ENCODE measurements at places on chromosomes 7 and 10.
A peak's percentile ranks its signal among the peaks of the same experiment; 100 is the strongest.

DNA sequence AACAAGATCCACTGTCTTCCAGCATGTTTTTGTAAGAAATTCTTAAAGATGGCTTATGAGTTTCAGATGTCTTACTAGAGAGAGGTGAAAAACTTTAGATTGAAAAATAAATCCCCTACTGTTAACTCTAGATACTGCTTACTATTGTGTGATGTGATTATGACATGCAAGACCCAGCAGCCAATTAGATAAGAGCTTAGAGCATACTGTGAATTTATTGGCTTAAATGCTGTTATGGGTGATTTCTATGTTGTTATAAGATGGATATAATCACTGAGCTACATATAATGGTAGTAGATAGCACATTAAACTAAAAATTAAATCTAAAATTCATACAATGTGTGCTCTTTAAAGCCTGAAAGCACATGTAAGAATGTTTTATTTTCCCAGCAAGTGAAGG, at the start of gene RNF133:
RNF133 (minus strand) TSS at position 101 of the 400 bp plus-strand sequence. CDS start 199 bp downstream, outside the sequence.
- DNase-seq = no peak

DNA sequence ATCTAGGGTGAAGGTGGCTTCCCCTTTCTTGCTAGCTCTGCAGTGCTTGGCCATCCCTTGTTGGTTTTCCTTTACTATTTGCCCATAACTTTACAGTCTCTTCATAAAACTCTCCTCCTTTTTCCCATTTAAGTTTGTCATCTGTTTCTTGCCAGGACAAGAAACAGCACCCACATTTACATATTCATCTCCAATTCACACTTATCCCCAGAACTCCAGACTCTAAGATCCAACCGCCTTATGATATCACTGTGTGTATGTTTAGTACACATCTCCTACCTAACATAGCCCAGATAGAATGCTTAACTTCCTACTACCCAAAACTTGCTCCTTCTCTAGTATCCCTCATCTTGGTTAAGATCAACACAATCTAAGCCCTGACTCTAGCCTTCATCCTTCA, 622.2 kb downstream of the KCNMA1 start:
- DNase-seq = no peak

- no peak for DNase-seq
Observed at GRCh38 chr7:19305698-19306097, 160.5 kb upstream of the FERD3L start.

- DNase-seq = no peak
Observed at GRCh38 chr10:76177936-76178335, 746.5 kb downstream of the LRMDA start.

DNA sequence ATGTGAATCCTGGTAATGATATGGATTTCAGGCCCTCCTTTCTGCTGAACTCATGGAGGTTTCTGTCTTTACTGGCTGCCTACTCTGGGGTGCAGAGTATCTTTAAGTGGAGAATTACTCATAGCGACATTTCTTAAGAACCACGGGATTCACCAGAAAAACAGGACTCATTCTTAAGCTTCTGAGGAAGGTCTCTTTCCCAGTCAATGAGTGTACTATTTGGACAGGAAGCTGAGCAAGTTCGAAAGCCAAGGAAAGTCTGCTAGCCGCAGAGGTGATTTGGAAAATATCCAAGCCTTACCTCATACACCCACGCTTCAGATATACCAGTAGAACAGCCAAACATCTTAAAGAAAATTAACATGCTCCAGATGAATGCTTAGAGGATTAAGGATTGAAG, 377.6 kb upstream of the MYO3A start:
- DNase-seq = no peak

GRCh38 chr10:126016156-126016805, 119.9 kb downstream of the FANK1 start:
- DNase-seq = no peak

DNA sequence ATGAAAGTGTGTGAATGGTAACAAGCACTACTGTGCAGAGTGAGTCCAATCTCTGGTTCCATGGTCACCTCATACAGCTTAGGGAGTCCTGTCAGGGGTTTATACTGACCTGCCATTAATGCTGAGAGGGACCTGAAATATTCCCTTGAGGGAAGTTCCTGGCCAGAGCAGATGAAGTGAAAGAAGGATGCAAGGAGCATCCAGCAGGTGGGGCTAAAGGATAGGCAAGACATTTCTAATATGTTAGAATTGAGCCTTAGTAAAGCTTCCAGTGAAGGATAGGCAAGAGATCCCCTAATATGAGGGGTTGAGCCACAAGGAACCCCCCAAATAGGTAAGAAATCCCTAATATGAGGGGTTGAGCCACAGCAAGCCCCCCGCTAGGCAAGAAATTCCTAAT, 25.5 kb upstream of the FAM221A start:
- no peak for DNase-seq

DNA sequence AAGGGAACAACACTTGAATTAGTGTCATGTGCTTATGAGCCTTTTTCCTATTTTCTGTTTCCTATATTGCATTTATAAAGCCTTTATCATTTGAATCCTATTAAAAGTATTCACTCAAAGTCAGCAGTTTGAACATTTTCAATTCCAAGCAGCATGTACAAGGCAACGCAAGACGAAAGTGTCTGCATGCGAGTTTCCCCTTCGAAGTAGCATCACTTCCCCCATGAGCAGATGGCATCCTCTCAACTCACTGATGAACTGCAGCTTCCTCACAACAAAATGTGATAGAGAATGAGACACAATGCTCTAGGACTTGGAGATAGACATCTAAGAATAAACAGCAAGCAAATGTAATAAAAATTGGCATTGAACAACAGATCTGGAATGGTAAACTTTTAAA, 270.7 kb downstream of the PRPF18 start:
- no peak for DNase-seq

GRCh38 chr7:94429153-94429552, 34.5 kb downstream of the COL1A2 start:
- DNase-seq = no peak

- DNase-seq = no peak
Observed at GRCh38 chr10:78715435-78715834, 353.3 kb upstream of the ZMIZ1 start.

DNA sequence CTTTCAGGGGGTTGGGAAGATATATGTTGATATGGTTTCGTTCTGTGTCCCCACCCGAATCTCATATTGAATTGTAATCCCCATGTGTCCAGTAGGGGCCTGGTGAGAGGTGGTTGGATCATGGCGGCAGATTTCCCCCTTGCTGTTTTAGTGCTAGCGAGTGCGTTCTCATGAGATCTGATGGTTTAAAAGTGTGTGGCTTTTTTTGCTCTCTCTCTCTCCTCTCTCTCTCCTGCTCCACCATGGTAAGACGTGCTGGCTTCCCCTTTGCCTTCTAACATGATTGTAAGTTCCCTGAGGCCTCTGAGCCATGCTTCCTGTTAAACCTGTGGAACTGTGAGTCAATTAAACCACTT, 68.4 kb upstream of the PDZD8 start:
- DNase-seq = no peak

GRCh38 chr10:63072951-63073350, 60.2 kb upstream of the NRBF2 start:
- no peak for DNase-seq

DNA sequence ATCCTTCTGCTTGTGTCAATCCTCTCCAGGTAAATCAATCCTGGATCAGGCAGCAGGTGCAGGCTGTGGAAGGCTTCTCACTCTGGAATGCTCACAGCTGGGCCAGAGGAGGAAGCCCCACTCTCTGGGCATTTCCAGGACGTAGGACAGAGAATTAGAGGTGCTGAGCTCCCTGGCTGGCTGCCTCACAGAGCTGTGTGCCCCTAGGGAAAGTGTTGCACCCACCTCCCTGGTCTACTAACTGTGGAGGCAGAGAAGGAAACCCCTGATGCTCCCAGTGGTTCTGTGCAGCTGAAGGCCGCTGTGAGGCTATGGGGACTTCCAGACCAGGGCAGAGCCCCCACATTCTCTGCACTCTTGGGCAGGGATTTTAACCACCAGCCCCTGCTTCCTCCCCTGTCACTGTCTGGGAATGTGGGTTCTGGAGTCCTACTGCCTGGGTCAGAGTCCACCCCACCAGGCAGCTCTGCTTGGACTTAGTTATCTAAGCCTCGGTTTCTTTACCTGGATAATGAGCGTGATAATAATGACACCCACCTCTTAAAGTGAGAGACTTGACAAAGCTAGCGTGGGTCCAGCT, 73.5 kb upstream of the EEPD1 start:
- no peak for DNase-seq

GRCh38 chr7:143382126-143382790, 1.1 kb downstream of the ZYX start:
- no peak for DNase-seq

DNA sequence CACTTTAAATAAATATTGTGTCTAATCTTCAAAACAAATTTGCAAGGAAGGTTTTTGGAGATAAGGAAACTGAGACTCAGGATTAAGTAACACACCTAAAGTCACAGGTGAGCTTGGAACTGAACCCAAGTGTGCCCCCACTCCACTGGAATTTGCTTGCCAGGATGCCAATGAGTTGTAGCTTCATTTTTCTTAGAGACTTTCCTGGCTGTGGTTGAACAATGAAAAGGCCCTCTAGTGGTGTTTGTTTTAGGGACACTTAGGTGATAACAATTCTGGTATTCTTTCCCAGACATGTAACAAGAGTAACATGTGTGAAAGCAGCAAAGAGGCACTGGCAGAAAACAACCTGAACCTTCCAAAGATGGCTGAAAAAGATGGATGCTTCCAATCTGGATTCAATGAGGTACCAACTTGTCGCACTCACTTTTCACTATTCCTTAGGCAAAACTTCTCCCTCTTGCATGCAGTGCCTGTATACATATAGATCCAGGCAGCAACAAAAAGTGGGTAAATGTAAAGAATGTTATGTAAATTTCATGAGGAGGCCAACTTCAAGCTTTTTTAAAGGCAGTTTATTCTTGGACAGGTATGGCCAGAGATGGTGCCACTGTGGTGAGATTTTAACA, 1.5 kb downstream of the IL6 start:
- DNase-seq = peak; percentile 71

DNA sequence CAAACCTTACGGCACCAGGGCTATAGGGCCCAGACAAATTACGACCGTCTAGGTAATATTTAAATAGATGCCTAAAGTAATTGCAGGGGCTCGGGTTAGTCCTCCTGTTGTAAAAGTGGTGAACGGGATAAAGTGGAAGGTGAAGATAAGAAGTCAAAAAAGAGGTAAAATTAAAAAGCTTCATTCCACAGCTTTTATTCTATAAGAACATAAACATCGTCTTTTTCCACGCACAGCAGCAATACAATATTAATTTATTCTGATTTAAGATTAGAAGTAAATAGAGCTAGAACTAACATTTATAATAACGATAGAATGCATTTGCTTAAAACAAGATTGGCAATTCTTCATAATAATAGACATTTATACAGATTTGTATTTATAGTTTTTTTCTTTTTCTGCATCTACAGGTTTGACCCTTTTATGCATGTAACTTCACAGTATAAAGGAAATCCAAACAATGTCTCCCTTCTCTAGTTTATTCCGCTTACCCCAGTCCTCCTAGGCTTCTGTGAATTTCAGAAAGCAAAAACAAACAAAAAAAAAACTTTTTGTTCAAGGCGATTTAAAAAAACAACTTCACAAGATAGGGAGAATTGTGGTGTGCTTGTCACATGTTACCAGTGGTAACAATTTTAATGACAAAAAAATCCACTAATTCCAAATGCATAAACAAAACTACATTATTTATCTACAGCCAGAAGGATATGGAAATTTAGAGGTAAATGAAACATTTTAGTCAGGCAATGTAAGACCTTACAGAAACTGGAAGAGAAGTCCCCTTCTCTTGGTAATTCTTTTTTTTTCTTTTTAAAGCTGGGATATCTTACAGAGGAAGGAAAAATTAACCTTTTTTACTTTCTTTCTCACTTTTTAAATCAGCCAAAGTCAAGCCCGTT, 3.4 kb downstream of the HOXA10 start:
- no peak for DNase-seq

- DNase-seq = no peak
Observed at GRCh38 chr7:121038717-121039509, 50.4 kb downstream of the CPED1 start.

DNA sequence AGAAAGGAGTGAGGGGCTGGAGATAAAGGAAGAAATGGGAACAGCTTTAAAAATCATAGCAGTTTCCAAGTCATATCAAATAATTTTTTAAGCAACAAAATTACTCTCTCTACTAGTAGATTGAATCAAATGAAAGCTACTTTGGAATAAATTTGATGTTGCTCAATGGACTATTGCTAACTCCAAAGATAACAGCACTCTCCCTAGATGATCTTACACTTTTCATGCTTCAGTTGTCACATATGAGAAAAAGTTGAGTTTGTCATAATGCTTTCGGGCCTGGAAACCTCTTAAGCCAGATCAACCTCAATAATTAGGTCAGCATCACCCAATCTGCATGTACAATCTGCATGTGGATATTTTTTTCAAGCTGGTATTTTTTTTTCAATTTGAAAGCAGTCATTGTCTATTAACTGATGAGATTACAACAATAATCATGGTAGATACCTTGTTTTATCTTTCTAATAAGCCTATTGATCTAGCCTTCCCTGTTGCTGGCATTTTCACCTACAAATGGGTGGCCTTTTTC, 31.3 kb downstream of the LIPJ start:
- no peak for DNase-seq

GRCh38 chr7:122511268-122511667, 187.6 kb downstream of the RNF133 start:
- DNase-seq = no peak

GRCh38 chr10:8923096-8923495, 868.6 kb downstream of the GATA3 start:
- DNase-seq = no peak

- DNase-seq = no peak
Observed at GRCh38 chr10:130020651-130021382, 56.7 kb upstream of the EBF3 start.

DNA sequence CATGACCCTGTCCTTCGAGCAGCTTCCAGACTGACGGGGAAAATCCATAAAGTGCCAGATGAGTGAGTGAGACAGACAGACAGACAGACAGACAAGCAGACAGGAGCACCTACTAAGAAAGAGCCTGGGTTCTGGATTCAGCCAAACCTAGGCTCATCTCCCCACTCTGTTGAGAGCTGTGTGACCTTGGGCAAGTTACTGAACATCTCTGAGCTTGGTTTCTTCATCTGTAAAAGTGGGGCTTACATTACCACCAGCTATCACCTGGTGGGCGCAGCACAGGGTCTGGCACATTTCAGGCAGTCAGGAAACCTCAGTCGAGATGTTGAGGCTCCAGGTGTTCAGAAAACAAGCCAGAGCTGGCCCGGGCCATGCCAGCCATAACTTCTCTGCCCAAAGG, 37.6 kb downstream of the C10orf105 start:
- no peak for DNase-seq

GRCh38 chr10:77571490-77571889, 66.1 kb downstream of the KCNMA1 start:
- no peak for DNase-seq

DNA sequence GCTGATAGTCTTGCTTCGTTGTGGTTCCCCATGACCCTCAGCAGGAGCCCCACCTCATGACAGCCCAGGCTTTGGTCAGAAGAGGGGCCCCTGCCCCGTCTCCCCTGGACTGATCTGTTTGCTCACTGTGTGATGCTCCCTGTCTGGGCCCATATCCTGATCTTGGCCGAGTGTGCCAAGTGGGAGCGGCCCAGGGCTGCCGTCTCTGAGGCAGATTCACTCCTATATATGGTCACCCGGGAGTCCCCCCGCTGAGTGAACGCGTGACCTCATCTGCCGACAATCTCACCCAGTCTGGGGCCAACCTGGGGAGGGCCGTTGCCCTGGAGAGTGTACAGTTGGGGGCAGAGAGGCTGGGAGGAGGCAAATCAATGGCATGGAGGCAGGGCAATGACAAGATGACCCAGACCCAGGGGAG, 34.5 kb downstream of the PPIF start:
- no peak for DNase-seq

GRCh38 chr7:151372612-151373265, 31.1 kb downstream of the NUB1 start:
- no peak for DNase-seq

Data from NCI-H510A treated with DMSO at 0.1 percent for 48 hours (cell line).